ENCODE measurements at places on chromosomes 12 and 14.

- no peak for DNase-seq
Measured at GRCh38 chr14:102589761-102590290, 2.6 kb upstream of the RCOR1 start.

DNA sequence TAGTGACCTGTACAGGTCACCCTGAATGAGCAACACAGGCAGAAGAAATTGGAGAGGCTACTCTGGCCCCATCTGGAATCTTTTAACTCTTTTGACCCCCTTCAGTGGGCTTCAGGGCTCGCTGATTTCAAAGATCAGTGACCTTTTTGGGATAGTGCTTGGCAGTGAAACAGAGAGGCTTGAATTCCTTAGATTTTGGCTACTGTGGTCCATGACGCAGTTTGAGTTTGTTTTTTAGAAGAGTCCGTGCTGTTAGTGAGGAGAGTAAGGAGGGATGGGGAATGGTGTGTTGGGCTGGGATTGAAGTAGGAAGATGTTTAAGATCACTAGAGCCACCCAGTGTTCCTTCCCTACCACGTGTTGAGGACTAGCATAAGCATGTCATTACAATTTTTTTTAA lies 16.5 kb downstream of the TMEM30B start:
- DNase-seq, result no peak

GRCh38 chr14:68159701-68160633 lies 340.4 kb downstream of the RAD51B start:
- no peak for DNase-seq

DNA sequence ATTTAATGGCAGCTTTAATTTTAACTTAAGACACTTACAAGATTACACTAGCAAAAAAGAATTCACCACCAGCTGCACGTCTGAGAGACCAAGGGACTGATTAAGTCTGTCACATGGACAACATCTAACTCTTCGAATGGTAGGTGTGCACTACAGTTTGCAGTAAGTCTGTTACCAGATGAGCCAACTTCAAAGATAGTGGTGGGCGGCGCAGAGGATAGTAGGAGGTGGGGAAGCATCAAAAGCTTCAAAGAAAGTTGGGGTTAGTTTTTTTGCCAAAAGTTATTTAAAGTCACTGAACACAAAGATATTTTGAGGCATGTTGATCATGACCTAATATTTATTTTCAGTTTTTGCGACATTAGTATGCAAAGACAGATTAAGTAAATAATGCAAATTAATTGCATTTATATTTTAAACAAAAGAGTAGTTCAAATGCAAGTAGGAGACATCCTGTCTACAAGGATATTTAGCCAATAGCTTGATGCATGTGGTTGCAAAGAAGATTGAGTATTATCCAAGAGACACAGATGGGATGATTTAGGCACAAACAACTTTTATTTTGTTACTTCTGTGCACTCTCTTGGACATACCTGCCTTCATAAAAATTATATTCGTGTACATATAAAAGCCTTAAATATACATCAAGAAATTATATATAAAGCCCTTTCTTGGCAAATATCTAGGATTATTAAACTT lies 327.7 kb downstream of the BMP4 start:
- DNase-seq, result no peak

DNA sequence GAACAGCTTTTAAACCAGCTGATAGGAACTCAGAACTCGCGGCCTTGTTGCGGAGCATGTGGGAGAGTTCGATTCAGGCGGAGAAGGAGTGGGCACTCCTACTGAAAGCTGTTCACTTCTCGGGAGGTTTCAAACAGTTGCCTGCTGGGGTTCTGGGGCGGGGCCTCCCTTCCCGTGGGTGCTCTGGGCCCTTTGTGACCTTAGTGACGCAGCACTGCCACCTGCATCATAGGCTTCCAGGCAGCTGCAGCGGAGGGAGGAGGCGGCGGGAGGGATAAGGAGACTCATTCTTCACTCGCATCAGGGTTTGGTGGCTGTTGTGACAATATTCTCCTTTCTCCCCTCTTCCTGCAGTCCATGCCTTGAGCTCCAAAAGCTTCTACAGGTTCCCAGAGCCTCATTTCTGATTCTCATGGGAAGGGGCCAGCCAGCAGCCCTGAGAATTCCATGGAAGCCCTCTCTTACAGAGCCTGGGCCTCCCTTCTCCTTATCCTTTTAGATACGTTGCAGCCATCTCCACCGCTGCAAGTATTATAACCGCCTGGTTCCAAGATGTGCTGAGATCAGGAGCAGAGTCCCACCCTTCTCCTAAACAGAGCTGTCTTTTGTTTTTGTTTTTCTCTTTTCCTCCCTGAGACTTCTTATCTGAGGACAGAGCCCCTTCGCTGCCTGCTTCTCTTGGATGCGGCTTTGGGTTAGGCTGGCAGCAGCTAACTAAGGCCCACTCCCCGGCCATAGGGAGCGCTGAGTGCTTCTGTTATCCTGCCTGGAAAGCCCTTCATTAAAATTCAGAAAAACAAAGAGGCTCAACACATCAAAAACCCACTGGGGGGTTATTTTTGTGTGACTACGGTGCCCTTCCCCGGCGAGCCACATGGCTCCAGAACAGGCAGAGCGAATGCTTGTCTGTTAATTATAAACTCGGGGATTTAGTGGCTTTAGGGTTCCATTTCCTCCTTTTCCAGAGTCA lies 67.6 kb upstream of the GPATCH2L start:
- DNase-seq, result no peak

GRCh38 chr14:74362361-74362915 lies 14.2 kb downstream of the VRTN start:
- peak; percentile 65 for DNase-seq

- DNase-seq, result no peak
Measured at GRCh38 chr12:94873734-94874517, 129.6 kb downstream of the NDUFA12 start.

DNA sequence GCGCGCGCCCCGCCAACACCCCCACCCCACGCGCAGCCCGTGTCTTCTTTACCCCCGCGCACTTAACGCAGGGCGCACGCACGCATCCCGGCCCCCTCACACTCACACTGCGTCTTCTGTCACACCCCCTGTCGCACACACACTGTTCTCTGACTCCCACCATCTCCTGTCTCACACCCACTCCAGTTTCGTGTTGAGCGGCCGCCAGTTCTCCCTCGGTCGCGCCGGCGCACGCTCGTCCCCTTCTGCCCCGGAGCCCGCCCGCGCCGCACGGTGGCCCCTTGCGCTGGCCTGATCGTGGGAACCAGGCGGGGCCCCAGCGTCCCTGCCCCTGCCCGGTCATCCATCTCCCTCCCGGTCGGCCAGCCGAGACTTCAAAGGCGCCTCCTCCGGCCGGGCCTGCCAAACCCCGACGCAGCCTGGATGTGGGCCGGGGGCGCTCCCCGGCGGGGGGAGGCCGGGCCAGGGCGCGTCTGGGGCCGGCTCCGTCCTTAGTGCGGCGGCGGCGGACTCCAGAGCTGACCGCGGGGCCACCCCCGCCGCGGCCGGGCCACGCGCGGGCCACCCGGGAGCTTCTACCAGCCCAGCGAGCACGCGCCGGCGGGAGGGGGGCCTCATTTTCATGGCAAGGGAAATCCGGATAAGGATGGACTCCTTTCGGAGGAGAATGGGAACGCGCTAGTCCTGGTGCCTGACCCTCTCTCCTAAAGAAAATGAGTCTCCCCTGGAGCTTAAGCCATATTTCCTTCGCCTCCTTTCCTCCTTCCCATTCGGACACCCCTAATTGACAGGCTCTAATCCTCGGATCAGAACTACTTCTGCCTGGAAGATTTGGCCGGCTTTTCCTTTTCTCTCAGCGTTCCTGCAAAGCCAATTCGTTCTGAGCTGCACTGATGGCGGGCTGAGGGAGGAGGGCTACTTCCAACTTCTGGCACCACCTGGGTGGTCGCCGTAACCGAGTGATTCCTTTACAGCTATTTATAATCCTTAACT lies 82.0 kb upstream of the HMGA2 start:
- peak; percentile 76 for DNase-seq

DNA sequence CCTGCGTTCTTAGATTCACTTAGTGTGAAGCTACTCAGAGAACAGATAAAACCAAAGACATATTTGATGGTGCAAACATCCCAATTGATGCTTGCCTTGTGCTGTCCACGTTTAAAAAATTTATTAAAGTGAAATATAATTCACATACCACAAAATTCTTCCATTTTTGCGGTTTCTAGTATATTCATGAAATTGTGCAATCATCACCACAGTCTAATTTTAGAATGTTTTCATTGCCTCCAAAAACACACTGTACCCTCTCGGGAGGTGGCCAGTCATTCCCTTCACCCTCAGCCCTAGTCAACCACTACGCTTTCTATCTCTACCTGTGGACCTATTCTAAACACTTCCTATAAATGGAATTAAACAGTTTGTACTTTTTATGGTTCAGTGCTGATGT lies 1109.2 kb downstream of the FLRT2 start:
- no peak for DNase-seq

GRCh38 chr12:123910057-123910456 lies 62.6 kb downstream of the CCDC92 start:
- DNase-seq, result no peak

- no peak for DNase-seq
Measured at GRCh38 chr12:122125452-122126341, 47.1 kb downstream of the MLXIP start.

DNA sequence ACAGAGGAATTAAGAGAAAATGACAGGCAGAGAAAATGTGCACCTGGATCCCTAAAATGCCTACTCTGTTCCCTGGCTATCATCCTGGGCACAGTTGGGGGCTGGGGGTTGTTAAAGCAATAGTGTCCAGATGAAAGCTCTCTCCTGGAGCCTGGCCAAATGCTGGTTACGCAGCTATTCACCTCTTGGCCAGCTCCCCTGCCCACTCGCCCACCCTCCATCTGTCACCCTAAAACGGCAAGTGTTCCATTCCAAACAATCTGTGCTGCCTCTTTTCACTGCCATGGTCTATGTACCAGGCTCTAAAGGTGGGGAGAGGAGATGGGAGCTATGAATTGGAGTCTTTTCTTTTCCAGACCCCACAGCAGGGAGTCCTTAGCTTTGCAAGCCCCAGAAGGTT lies 24.7 kb upstream of the NPFF start:
- no peak for DNase-seq

- DNase-seq, result no peak
Measured at GRCh38 chr12:56188131-56188777, 1.0 kb downstream of the SMARCC2 start.

DNA sequence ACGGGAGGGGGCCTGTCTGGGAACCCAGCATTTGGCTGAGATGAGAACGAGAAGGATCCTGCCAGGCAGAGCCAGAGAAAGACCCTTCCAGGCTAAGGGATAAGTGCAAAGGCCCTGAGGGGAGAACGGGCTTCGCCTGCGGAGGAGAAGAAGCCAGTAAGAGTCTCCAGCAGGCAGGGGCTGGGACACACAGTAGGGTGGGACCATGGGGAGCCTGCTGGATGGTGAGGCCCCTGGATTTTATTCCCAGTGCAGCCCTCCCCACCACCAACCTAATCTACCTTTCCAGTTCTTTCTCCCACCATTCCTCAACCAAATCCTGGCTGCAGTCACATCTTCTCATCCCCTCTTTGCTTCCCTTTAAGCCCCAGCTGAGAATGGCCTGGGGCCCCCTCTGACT lies 12.6 kb downstream of the RAPGEF3 start:
- no peak for DNase-seq

GRCh38 chr12:30925607-30926242 lies 823 bp upstream of the TSPAN11 start:
- no peak for DNase-seq

GRCh38 chr14:71372411-71372838 lies 465.2 kb downstream of the PCNX1 start:
- DNase-seq, result peak; percentile 16

DNA sequence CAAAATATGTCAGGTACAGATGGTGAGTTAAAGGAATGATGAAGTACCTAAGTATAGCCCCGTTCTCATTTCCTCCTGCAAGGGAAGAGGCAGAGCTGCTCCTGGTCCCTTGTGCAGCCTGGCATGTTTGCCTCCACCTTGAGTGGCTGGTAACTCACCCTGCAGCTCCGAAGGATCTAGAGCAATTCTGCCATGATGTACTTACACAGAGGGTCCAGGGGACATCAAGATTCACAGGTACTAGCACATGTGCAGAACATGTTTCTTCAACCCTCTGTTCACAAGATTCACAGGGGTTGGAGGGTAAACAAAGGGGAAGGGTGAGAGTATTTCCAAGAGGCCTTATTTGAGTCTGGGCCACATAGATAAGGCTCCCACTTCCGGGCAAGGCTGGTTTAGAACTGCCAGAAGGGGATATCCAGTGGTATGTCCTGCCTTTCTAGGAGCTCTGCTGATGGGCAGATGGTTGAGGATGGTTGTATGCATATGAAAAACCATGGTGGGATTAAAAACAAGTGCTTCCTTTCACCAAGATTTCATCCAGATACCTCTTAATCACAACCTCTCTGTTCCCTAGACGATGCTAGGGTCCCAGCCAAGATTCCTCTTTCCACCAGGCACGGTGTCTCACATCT lies 7.7 kb downstream of the DCTN2 start:
- DNase-seq, result no peak

GRCh38 chr14:33408291-33408690 lies 469.6 kb downstream of the NPAS3 start:
- DNase-seq, result no peak

DNA sequence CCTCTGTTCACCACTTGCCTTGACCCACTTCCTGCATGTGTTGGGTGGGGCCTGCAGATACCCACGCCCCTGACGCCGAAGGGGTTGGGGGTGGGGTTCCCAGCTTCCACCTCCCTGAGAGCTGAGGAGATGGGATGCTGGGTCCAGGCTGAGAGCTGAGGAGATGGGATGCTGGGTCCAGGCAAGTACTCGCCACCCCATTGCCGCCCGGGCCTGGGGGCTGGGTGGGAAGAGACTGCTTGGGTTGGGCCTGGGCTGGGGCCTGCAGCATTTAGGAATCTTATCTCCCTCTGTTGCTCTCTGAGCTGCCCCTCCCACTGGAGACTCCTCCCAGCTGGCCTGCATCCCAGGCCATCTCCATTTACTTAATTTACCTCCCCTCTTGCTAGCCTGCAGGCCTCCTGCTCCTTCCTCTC lies 17.4 kb downstream of the TEAD4 start:
- DNase-seq, result no peak

DNA sequence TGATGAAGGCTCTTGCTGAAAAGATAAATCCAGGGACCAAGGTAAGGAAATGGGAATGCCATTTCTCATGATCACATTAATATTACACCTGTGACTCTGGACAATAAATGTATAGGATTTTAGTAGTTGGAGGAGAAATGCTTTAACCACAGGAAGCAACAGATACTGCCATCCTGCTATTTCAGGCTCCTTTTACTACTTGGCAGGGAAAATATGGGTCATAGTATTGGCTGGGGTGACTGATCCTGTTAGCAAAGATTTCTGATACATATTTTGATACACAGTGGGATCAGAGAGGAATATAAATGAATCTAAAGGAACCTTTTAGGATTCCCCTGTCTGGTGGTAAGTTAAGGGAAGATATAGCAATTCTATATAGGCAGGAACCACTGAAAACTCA lies 115.0 kb downstream of the IGF1 start:
- no peak for DNase-seq

DNA sequence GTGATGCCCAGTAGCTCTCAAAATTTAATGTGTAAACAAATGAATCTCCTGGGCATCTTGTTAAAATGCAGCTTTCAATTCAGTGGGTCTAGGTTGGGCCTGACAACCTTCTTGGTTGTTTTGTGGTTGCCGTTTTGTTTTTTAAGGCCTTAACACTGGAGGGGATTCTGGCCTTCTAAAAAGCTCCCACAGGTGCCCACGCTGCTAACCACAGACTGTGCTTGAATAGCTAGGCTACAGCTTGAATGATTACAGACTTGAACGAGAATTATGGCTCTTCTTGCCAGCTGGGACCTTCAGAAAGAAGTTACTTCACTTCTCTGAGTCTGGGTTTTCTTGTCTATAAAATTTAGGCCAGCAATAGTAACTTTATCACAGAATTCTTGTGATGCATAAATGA lies 1.3 kb upstream of the FLVCR2 start:
- DNase-seq, result no peak

- DNase-seq, result no peak
Measured at GRCh38 chr12:14850929-14851663, 7.8 kb upstream of the ART4 start.

All from RPMI7951 (cell line).